ENCODE measurements at places on chromosomes 6 and 20.

- DNase-seq, result no peak
Measured at GRCh38 chr6:17457405-17457804, 64.0 kb downstream of the CAP2 start.

DNA sequence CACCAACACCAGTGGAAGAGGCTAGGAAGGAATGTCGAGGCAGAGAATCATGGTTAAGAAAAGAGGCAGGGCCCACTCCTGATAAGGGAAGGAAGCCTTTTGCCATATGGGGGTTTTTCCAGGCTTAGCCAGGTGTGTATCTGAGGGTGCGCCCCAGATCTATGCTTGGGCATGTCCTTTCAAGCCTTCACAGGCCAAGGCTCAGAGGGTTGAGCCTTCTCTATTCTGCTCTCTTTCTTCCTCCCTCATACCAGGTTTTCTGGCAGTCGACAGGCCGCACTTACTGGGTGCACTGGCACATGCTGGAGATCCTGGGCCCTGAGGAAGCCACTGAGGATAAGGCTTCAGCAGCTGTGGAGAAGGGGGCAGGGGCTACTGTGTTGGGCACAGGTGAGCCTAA is 4.7 kb downstream of the CUL9 start:
- no peak for DNase-seq

DNA sequence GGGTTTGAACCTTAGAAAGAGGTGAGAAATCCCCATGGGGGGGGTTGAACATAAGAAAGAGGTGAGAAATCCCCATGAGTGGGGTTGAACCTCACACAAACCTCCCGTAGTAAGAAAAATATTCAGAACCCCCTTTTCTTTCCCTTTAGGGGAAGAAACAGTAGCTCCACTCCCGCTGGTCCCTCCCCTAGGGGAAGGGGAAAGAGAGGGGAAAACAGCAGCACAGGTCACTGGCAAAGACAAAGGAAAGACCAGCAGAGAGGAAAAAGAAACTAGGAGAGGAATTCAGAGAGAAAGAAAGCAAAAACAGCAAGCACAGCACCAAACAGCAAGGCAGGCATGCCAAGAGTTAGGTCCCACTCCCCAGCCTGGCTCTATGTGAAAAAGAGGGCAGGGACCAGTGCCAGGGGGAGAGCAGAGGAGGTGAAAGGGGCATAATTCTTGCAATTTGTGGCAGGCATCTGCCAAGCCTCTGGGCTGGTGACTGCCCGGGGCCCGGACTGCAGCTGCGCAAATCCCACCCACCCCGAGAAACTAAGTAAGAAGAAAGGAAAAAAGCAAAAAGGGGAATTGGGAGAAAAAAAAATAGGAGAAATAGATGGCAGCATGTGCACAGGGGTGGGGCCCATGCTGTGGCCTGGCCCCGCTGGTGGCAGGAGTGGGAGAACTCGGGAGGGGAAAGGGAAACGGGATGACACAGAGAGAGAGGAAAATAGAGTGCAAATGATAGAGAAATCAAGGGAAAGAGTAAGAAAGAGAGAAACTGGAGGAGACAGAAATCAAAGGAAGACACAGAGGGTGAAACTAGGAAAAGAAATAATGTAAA is 15.1 kb upstream of the GOPC start:
- no peak for DNase-seq

DNA sequence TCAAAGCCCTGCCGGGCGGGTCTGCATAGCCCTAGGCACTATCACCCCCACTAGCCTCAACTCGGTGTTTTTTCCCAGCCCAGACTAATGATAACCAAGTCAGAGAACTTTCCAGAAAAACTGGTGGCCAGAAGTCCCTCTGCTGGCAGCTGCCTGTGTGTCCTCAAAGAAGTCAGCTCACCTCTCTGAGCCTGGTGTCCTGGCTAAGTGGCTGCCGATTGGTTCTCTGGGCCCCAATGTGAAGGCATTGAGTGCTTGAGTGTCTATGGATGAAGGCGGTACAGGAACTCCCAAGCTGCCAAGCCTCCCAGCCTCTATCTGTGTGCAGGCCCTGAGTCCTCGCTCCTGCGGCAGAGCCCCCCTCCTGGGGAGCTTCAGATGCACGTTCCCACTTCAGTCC is 355.6 kb downstream of the TAF4 start:
- DNase-seq, result no peak

- DNase-seq, result no peak
Measured at GRCh38 chr20:59809630-59810448, 123.6 kb downstream of the SYCP2 start.

DNA sequence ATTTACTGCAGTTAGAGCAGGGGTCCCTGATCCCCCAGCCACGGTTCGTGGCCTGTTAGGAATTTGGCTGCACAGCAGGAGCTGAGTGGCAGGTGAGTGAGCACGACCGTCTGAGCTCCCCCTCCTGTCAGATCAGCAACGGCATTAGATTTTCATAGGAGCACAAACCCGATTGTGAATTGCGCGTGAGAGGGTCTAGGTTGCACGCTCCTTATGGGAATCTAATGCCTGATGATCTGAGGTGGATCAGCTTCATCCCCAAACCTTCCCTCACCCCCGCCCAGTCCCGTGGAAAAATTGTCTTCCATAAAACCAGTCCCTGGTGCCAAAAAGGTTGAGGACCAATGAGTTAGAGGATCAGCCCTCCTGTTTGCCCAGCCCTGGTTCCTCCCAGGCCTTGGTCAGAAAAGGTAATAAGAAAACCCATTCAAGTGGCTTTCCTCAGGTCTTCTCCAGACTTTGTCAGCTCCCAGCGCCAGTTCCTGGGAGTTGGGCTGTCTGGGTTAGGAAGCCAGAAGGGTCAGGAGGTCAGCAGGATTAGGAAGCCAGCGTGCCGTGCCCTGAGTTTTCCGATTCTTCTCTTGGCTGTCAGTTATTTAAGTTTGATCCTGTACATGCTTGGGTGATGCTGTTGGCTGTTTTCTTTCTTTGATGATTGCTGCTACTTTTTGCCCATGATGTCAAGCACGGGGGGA is 139.9 kb upstream of the PMEPA1 start:
- DNase-seq, result no peak
